Mucosa of gallbladder (tissue), 1 donor: ENCODE measurements at places on chromosomes 5 and 9. TPM values are rescaled to one million over a fixed set of nuclear protein-coding genes. Genes with fewer than 3 reads are reported as not detected.

IL4 gene
- total RNA-seq = not detected

IFNE gene
- total RNA-seq = 0.23 TPM

PFN3 gene
- total RNA-seq = not detected

DUSP1 gene
- 240 TPM for total RNA-seq

ZNF474 gene
- 0.29 TPM for total RNA-seq

CCL21 gene
- total RNA-seq = 30.2 TPM

DNA sequence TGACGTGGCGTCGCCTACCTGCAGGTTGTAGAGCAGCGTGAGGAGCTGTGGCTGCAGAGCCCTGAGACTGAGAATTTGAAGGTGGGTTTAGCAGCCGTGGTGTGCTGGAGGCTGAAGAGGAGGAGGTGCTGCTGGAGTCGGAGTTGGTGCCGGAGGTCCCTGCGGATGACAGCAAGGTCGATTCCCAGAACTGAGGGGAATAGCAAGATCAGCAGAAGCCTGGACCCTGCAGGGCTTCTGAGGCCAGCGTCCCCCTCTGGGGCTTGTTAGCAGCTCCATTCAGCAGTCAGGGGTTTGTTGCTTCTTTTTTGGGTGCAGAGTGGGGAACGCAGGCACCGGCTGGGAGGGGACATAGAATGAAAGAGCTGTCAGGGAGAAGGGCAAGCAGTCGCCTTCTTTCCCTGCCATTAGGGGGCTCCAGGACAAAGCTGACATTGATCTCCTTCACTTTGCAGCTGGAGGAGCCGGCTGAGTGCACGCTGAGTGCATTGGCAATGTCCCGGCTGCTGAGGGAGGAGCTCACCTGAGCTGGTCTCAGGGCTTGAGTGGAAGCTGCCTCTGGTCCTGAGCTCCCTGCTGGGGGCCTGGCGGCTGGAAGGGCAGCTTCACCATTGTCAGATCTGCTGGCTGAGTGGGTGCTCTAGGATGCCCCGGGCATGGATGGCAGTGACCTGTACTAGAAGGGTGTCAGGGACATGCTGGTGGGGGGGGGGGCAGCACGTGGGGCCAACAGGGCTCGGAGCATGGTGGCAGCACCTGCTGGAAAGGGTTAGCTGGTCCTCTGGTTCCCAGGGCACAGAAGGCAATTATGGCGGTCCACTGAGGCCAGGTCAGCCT lies 20.8 kb downstream of the OBP2B start:
- DNase-seq = no peak

DNA sequence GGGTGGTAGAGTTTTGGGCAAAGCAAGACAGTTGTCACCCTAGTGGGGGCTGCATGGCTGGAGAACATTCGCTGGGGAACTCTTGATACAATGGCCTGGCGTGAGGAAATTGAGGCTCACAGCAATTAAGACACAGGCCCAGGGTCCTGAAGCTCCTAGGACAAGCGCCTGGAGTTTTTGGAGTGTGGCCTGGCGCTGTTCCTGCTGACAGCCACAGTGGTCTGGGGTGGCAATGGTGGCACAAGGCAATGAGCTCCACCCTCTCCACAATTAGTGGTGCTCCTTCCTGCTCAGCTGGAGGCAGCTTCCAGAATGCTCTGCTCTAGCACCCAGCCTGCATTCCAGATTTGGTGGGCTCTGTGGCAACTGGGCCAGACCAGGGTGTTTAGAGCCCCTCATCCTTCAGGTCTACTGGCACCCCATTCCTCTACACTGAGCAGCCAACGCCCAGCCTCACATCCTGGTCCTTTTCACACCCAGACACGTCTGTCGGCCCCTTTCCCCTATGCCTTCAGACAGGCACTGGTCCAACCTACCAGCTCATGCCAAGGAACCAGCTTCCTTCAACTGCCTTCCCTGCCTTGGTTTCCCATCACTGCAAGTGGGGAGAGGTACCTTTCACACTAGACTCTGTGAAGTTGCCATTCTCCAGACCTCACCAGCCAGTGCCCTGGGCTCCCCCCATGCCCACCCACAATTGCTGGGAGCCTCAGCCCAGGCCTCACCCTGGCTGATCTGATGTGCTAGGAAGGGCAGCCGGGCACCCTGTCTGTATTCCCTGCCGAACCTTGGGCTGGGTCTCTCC lies 138.1 kb upstream of the COL5A1 start:
- DNase-seq = no peak

- no peak for DNase-seq
These were observed 28.3 kb downstream of the RAI14 start for GRCh38 chr5:34684281-34684979.

DNA sequence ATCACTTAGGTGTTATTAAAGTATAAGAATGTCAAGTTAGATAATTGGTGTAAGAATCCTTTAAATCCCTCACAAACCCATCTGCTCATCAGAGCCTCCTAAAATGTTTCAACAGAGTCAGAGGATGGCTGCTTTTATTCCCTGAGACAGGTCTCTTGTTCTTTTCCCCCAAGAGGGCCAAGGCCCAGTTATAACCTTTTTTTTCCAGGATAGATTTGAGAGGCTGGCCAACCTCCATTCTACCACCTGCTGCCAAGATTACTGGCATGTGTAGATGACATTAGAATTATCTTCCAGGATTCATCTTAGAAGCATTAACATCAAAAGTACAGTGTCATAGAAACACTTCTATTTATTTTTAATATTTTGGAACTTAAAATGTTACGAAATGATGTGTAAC lies 305.1 kb downstream of the TRPM3 start:
- DNase-seq = no peak

DNA sequence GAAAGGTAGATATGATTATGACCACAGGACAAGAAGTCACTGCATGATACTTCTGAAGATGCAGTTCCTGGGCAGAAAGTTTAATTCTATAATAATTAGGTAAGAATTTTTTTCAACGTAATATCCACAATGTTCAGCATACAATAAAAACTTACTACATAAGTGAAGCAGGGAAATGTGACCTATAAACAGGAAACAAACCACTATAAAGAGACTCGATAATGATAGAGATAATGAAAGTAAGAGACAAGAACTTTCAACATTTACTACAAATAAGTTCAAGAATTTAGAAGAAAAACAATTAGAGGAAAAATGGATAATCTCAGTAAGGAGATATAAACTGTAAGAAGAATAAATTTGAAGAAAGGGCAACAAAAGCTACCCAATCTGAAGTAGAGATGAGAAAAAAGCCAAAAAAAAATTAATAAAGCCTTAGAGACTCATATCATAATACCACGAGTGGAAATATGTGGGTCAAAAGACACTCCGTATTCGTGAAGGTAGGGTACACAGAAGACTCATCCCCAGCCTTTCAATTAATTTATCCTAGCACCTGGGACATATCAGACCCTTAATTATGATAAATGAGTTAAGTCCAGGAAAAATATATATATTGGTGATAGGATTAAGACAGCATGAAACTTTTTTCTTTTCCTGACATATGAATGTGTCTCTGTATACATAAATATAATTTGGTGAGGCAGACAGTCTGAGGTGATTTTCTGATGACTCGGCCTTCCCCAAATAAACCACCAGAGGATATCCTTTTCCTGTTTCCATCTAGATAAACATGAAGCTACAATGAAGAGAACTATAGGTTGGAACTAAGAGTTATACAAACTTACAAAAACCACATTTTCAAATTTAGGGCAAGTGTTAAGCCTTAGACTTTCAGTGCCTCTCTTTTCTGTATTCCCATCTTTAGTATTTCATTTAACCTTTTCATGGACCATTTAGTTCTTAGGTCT lies 120.4 kb downstream of the RAPGEF6 start:
- no peak for DNase-seq

- DNase-seq = no peak
These were observed 515.6 kb upstream of the DMAC1 start for GRCh38 chr9:8315211-8315610.

DNA sequence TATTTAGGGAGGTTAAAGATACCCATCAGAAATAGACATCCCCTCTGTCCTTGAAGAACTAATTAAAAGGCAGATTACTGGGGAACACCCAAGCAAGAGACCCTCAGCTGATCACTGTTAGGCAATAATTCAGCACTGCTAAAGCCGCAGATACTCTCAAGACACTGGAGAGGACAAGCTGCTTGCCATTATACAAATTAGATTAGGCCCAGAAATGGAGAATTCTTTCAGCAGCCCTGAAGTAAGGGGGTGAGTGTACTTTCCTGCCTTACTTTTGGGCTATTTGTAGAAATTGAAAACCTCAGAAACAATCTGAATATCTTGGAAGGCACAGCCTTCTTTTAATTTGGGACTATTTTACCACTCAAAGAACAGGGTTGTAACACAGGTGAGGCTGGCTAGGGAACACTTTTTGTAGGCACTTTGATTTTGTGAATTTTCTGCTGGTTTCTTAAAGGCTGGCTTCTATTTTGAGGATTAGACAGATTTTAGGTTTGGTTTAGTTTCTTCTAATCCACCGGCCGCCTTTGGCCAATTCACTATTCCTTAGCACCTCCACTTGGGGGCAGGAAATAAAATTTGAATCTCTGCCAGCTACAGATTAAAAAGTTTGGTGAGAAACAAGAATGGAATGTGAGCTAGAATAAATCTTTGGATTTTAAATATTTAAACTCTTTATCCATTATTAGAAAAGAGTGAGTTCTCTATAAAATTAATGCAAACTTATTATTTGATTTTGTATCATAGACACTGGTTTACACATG lies 106.0 kb downstream of the SMARCA2 start:
- DNase-seq = no peak

- DNase-seq = no peak
These were observed at the start of gene CCNI2 for GRCh38 chr5:132746954-132747615. CCNI2 (plus strand) TSS chr5:132747426; CDS start chr5:132747496, 70 bp downstream.

DNA sequence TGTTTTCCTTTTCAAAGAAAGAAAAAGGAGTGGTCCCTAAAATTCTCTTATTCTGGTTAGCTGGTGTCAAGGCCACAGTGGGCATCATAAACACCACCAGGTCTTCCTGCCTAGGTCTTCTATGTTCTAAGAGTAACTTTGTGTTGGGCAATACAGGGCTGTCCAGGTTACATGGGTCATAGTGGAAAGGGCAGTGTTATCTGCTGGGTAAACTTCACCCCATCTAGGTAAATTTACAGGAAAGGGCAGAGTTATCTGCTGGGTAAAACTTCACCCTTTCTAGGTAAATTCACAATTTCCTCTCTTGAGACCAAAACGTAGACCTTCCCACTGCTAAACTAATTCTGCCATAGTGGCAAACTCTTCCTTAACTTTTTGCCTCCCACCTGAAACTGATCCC lies 18.9 kb upstream of the JAKMIP2 start:
- no peak for DNase-seq

DNA sequence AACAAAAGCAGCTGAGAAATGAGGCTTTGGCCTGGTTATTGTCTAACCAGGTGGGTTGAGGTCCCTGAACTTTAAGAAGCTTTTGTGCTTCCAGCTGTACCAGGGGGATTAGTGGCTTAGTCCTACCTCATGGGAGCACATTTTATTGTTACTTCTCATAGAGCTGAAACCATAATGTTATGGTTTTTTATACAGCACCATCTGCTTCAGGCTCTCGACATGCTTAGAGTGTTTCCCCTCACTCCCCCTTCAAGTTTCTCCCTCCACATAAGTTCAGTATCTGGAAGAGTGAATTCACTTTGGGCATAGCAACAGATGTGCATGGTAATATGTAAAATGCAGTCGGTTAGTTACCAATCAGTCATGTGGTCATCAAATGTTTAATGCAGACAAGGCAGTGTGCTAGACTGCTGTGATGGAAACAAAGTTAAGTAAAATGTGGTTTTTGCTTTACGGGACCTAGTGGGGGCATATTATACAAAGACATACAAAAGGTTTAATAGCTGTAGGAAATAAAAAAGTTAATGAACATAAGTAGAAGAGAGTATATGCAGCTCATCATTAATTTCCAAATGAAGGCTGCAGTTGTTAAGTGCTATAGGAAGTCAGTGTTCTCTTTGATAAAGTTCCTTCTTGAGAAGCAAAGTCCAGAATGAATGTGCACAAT lies 95.9 kb upstream of the SPRY4 start:
- DNase-seq = no peak

GRCh38 chr5:6087576-6087975 lies 290.8 kb downstream of the MED10 start:
- no peak for DNase-seq

DNA sequence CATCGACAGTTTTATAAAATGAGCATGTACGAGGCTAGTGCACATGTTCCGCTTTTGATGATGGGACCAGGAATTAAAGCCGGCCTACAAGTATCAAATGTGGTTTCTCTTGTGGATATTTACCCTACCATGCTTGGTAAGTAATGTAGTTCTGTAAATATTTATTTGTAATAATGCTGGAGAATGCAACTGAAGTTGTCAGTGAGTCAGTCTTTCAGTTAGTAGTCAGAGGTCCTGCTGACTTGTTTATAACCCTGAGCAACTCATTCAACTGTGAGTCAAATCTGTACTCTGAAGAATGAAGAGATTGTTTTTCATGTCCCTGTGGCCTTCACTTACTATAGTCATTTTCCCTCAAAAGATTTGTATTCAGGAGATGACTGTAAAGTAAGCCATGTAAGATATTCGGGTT lies 28.4 kb upstream of the GPR150 start:
- DNase-seq = no peak

GRCh38 chr9:134937164-134937555 lies 19.4 kb upstream of the FCN1 start:
- no peak for DNase-seq

DNA sequence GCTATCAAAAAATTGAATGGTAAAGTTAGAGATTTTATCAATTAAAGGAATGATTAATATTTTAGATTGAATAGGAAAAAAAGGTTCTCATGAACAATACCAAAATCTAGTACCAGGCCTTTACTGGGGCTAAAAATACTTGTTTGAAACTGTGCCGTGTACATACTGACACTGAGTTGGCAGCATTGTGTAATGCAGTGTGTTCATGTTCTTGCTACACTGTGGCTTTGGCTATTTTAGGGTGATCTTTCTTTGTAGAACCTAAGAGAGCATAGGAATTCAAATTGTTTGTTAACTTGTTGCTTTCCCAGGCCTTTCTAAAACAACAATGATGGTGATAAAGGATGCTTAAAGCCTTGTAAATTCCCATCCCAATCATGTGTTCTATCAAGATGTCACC lies 80.9 kb downstream of the KIF4B start:
- DNase-seq = no peak

- DNase-seq = no peak
These were observed 44.7 kb upstream of the VCAN start for GRCh38 chr5:83426855-83427254.

GRCh38 chr5:181058786-181059296 lies 18.8 kb downstream of the BTNL9 start:
- DNase-seq = peak; percentile 5

- no peak for DNase-seq
These were observed 73.7 kb upstream of the MTAP start for GRCh38 chr9:21728781-21729180.

DNA sequence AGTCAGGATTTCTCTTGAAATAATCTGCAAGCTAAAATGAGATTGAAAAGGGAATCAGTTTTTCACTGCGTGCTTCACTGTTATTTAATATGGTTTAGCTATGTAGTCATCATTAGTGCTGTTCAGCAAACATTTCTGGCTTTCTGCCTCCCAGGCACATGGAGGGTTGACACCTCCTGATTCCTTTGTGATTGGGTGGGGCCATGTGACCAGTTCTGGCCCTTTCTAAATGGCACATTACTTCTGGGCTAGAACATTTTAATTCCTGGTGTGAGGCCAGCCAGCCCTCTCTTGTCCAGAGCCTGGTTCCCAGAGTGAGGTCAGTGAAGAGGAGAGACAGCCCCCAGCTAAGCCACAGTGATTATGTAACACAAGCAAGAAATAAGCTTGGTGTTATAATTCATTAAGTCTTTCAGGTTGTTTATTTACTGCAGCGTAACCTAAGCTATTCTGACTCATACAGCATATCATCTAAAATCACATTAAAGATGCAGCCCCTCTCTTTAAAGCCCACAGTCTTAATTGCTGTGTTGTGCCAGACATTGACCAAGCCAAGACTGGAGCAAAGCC lies 17.4 kb upstream of the ARSI start:
- DNase-seq = peak; percentile 65

- DNase-seq = no peak
These were observed 11.9 kb downstream of the TNFAIP8 start for GRCh38 chr5:119367502-119368237.
